Activated CD4-positive, alpha-beta T cell treated with anti-CD3 and anti-CD28 coated beads, Interleukin-10, Interleukin-2, amounts not matched to agents 100 ng/mL and 50 ng/mL, durations not matched to agents 16 hours and 8 hours (primary cell): ENCODE measurements at places on chromosomes 13 and 19.

GRCh38 chr13:111367340-111367739, 46.9 kb downstream of the TEX29 start:
- DNase-seq = no peak

DNA sequence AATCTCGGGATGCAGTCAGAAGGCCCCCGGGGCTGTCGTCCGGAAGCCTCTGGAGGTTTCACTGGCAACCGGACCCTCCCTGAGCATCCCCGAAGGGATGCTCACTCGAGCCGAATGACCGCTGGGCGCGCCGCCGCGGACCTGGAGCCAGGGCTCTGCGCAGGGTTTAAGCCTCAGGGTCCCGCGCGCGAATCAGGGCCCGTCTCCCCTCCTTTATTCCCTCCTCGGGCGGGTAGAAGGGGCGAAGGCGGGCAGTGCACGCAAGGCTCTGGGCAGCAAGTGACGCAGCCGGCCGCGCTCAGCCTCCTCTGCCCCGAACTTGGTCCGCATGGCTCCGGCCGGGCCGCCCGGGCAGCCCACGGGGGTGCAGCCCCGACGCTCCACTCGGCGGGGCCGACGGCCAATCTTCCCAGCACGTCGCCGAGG, 572 bp downstream of the SHISA2 start:
- DNase-seq = no peak

DNA sequence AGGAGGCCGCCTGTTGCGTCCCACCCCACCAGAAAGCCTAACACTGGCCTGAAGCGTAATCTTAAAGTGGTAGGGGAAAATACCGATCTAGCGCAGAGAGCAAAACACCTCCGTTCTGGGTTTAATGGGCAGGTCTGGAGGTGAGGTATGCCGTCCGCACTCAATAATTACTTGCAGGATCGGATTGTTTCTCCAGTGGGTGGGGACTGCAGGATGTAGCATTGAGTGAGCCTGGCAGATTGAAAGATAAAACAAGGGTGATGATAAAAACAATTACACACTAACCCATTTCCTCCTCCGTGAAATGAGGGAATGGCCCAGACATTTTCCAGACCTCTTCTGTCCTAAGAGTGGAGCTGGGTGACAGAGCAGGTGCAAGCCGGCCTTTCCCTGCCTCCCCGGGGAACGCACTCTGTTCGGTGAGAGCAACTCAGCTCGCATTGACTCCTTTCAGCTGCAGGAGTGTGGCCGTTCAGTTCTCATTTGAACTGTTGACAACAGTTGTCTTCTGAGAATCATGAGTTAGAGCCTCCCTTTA, 110.2 kb upstream of the DOCK9 start:
- DNase-seq = peak; percentile 35

DNA sequence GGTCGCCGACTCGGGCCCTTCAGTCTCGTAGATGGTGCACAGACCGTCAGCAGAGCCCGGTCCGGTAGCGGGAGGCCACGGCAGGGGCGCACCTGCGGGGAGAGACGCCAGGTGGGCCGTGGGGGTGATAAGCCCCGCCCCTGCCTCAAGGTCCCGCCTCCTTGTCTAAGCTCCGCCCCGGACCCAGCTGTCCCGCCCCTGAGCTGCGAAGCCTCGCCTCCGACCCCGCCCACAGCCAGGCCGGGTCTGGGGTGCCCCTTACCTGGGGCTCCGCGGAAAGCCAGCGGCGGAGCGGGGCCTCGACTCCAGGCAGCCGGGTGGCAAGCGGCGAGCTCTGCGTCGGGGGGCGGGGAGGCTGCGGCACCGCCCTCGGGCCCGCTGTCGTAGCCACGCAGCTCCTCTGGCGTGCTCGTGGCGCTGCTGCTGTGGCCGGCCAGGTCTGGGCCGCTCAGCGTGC, 4.7 kb downstream of the PRR36 start:
- peak; percentile 81 for DNase-seq

- DNase-seq = no peak
Measured at GRCh38 chr13:99740251-99740979, 231.2 kb downstream of the ZIC5 start.

GRCh38 chr13:25683662-25684370, 312.0 kb downstream of the ATP8A2 start:
- DNase-seq = no peak

GRCh38 chr19:17953869-17954268, 13.0 kb upstream of the KCNN1 start:
- no peak for DNase-seq

- no peak for DNase-seq
Measured at GRCh38 chr19:12607631-12608030, 3.0 kb downstream of the ZNF490 start.

DNA sequence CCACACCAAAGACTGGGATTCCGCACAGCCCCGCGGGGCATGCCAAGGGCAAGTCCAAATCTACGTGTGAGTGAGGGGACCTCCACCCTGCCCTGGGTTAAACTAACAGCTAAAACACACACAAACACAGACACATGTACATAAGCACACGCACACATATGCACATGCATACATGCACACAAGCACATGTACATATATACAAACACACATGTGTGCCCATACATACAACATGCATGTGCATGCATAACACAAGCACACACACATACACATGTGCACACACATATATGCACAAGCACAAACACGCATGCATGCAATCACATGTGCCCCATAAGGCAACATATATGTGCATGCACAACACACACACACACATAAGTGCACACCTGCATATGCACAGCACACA, 136.7 kb downstream of the SOX1 start:
- no peak for DNase-seq

GRCh38 chr13:92849381-92849780, 377.2 kb upstream of the GPC6 start:
- no peak for DNase-seq

- DNase-seq = no peak
Measured at GRCh38 chr19:36196249-36196648, 18.2 kb downstream of the ZNF565 start.

GRCh38 chr19:46660008-46660517, 919 bp downstream of the DACT3 start:
- no peak for DNase-seq

DNA sequence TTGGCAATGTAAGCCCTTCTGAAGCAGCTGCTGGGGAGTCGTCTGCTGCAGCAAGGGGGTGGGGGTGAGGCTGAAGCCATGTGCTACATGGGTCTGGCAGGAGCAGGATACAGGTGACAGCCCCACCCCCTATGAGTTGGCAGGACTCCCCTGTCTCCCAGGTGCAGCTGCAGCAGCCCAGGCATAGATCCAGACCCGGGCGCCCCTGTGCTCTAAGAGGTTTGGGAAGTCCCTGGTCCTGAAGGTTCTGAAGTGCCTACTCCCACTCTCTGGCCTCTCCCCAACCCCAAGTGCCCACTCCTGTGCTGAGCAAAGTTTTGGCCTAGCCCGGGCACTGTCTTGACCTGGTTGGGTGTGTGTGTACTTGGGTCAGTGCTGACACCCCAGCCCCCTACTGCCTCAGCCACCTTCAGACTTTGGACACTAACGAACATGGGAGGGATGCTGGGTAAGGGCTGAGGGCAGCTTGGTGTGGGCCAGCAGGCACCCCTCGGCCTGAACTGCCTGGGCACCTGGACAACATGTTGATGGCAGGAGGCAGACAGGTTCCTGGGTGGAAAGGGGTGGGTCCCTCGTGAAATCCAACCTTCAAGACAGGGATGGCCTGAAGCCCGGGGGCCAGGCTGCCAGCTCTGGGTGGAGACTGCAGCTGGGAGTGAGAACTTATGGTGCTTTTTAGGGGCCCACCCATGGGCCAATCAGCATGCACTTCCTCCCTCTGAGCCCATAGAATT, 54.1 kb upstream of the SLITRK6 start:
- DNase-seq = no peak

DNA sequence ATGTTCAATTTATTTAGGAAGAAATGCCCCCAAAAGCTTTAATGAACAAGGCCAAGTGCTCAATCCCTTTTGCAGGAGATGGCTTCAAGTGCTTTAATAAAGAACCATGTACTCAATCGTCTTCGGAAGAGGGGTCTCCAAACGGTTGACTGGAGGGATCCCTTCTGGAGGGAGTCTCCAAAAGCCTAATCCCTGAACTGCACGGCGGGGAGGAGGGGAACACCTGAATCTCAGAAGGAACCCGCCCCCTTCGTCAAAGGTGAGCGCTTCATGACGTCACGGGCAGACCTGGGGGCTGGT, 505 bp downstream of the PAF1 start:
- no peak for DNase-seq

DNA sequence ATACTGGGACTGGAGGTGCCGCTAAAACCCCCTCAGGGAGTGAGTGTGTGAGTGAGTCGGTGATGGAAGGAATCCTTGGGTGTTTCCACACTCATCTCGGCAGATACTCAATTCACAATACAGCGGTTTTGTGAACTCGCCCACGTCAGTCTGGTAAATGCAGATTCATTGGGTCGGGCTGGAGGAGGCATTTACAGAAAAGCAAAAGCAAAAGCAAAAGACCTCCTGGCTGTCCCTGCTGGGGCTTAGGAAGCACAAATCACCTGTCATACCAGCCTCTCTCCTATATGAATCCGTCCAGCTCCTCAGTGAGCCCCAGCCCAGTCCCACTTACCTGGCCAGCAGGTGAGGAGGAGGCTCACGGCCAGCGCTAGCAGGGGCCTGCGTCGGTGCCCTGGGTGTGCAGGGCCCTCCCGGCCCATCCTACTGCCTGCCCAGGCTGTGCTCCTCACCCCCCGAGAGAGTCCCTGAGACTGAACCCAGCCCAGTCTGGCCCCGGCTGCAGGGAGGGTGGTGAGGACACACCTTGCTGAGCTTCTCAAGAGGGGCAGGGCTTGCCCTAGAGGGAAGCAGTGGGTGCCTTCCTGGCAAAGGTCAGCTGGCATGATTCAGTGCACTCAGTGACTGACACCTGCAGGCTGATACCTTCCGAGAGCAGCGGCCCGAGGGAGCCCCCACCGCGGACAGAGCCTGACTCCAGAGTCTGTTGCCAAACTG, at the start of gene MUC16:
TSS of gene MUC16 (minus strand) at position 475 of the 717 bp plus-strand sequence.
- no peak for DNase-seq

GRCh38 chr19:17999684-18000479, 8.1 kb upstream of the ARRDC2 start:
- no peak for DNase-seq

DNA sequence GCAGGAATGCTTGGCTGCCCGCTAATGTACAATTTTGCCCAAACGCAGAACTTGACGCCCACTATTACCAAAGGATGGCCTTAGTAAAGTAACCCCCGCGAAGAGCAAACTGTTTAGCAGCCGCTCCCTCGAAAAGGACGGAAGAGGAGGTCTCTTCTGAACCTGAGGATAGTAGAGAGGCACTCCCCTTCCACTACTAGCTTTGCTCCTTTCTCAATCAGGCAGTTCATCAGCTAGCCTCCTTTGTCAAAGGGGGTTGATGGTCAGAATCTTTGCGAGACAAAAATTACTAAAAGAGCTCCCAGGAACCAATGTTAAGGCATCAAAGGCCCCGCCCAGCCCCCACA, 534 bp downstream of the CAB39L start:
- peak; percentile 41 for DNase-seq

- DNase-seq = peak; percentile 29
Measured at GRCh38 chr19:48121909-48122371, 11.3 kb upstream of the PLA2G4C start.

GRCh38 chr19:54517483-54517882, 14.9 kb downstream of the LAIR2 start:
- DNase-seq = peak; percentile 71

GRCh38 chr19:55086730-55087541, 11.3 kb downstream of the EPS8L1 start:
- peak; percentile 65 for DNase-seq

DNA sequence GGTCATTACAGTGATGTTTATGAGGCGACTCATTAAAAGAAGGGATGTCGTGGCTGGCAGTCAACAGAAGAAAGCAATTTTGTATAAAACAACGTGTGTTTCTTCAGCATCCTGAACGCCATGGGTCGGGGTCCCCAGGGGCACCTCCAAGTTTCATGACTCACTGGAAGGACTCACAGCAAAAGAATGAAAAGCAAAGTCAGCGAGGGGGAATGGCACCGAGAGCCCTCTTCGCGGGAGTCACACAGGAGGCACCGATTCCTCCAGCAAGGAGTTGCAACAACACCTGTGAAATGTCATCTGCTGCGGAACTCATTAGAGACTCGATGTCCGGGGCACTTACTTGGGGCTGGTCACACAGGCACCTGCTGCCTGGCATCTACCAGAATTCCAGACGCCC, 130.7 kb upstream of the PEG3 start:
- no peak for DNase-seq

GRCh38 chr19:461721-462551, 1.1 kb upstream of the SHC2 start:
- DNase-seq = no peak

DNA sequence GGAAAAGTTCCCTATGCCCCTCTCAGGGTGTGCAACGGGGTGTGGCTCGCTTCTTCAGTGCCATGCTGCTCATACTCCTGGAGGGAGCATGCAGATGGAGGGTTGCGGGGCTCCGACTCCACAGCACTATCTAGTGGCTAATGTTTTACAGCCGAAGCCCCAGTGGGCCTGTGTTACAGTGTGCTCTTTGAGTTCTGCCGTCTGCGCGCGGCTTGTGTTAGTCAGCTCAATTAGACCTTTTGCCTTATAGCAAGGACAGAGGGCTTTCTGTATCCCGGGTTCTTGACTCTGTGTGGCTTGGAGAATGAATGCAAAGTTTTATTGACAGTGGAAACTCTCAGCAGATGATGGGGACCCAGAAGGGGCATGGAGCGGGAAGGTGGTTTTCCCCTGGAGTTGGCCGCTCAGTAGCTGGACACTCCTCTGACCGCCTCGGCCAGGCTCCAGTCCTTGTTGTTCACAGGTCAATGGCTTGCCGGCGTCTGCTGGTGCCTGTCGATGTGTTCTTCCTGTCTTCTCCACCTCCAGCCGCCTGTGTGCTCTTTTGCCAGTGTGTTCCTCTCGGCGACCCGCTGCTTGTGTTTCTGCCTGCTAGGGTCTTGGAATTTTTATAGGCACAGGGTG, 383.4 kb downstream of the LMO7 start:
- no peak for DNase-seq

- DNase-seq = no peak
Measured at GRCh38 chr13:73077865-73078264, 19.1 kb downstream of the KLF5 start.

GRCh38 chr13:30818323-30818960, 83.1 kb downstream of the ALOX5AP start:
- DNase-seq = no peak

DNA sequence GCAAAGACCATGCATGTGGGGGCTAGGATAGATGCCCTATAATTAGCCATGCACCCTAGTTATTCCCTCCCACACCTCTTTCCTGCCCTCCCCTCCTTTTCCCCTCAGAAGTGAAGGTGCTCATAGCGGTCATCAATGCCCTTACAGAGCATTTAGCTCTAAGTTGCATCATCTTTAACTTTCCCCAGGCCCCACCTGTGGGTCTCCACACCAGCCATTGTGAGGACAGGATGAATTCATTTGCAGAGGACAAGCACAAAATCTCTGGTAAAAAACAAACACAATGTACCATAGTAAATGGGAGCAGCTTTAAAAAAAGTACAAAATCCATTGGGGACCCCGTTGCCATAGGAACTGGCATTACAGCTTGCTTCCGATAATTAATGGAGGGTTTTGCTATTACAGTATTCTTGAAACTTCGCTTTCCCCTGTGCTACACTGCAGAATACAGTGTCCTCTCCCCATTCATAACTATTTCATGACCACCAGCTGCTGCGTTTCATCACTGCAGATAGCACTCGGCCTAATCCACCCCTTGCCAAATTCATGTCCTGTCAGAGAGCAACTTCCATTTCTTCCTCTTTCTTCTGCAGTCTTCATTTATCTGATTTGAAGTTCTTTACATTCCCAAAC, 110.5 kb downstream of the ZDHHC20 start:
- no peak for DNase-seq
